ENCODE measurements at places on chromosomes 3 and 15.
A peak's percentile ranks its signal among the peaks of the same experiment; 100 is the strongest.

GRCh38 chr3:64209866-64210621 is 15.2 kb downstream of the PRICKLE2 start:
- DNase-seq, result no peak

DNA sequence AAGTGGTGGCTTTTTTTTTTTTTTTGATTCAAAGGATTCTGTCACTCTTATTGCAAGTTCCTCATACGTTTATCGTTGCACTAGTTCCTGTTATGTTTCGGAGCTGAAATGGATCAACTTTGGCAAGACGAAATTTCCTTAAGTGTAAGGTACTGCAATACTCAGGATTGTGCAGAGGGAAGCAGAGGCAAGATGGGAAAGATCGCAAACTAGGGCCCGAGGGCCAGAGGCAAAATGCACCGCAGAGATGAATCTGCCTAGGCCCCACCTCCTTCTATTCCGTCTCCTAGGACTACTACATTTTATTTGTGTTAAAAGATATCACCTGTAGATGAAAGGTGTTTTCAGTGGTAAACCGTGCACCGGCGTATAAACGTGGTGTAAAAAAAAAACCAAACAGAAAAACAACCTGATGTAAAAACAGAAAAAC is 331 bp downstream of the RNU6-1 start:
- DNase-seq, result peak; percentile 78

GRCh38 chr3:177557548-177557947 is 360.3 kb upstream of the TBL1XR1 start:
- no peak for DNase-seq

- no peak for DNase-seq
Observed at GRCh38 chr3:85567071-85567676, 608.4 kb downstream of the CADM2 start.

DNA sequence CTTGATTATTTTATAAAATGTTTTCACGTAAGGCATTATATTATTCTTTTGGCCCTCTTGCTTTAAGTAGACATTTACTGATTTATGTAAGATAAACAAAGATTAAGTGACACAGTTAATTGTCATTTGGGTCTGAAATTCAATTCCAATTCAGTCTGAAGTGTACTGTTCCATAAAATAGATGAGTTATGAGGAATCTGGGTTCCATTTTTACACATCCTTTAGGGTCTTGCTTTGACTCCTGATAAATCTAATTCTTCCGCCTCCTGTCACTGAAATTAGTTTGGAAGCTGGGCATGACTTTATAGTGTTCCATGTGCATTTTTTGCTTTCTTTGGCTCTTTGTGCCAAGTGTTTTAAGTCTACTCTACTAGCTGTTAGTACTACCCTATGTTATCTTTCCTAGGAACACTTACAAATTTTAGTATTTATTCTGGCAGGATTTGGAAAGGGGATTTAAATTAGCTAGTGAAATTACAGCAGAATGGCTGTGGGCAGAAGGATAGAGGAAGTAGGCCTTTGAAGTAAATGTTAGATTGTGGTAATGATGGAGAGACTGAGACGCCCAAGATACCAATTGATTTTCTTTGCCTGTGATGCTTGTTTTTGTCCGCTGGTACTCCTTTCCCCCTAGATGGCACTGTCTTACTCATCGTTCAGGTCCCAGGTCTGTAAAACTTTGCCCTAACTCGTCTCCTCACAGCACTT is 14.3 kb downstream of the ARL8B start:
- no peak for DNase-seq

- peak; percentile 90 for DNase-seq
Observed at GRCh38 chr3:11459186-11459824, 184.4 kb downstream of the VGLL4 start.

DNA sequence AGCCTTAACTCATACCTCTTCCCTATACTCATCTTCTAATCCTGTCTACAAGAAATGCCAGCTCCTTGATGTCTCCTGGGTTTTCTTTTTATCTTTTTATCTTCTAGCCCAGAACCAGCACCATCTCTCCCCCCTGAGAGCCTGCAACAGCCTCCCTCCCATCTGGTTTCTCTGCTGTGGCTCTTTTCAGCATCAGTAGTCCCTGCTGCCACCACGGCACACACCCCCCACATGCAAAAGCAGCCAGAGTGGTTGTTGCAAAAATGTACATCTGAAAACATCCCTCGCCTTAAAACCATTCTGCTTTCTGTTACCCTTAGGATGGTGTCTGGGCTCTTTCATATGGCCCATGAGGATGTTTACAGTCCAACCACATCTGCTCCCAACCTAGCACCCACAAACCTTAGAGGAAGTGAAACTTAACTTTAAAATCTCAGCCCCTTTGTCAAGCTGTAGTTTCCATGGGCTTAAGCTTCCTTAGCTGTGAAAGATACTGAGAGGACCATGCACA is 775 bp downstream of the TTC21A start:
- peak; percentile 3 for DNase-seq
